ENCODE measurements at places on chromosomes 12 and 14.

- no peak for DNase-seq
Measured at GRCh38 chr12:19125325-19125724, 4.2 kb upstream of the PLEKHA5 start.

- DNase-seq: no peak
Measured at GRCh38 chr14:85454226-85454813, 75.6 kb upstream of the FLRT2 start.

DNA sequence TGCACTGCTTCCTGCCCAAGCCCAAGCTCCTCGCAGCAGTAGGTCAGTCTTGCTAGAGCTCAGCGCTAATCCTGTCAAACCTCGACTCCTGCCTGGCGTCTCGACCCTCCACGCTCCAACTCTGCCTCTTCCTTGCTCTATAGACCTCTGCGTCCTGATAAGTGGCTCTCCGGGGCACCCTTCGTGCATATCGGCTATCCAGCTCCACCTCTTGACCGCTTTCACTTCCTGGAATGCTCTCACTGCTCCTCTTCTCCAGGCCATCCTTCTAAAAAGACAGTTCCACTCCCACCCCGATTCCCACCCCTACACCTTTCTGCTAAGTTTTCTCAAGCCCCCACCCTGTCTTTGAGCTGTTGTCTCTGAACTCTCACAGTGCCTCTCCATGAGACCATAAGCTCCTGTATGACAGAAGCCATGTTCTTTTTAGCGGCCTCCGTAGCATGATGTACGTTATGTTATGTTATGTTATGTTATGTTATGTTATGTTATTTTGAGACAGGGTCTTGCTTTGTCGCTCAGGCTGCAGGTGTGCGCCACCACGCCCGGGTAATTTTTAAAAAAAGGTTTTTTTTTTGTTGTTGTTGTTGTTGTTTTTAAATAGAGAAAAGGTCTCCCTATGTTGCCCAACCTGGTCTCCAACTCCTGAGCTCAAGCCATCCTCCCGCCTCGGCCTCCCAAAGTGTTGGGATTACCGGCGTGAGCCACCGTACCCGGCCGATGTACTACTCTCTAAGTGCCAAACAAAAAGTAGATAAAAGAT lies 601 bp downstream of the COX14 start:
- peak; percentile 24 for DNase-seq

DNA sequence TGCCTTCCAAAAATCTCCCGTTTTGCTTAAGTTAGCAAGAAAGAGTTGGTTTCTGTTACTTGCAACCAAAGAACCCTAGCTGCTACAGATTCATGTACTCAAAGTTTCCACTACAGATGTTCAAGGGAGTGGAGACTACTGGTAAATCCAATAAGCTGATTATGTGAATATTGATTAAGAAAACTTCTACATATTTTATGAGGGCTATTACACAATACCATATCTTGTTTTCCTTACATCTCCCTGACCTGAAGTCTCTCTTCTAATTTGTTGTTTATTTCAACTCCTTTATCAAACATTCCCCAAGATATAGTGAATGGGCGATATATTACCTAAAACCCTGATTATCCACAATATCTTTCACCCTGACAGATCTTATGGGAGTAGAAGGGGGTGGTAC lies 164.4 kb upstream of the PLXNC1 start:
- no peak for DNase-seq

GRCh38 chr12:114976372-114976771 lies 292.4 kb upstream of the TBX3 start:
- DNase-seq: no peak

DNA sequence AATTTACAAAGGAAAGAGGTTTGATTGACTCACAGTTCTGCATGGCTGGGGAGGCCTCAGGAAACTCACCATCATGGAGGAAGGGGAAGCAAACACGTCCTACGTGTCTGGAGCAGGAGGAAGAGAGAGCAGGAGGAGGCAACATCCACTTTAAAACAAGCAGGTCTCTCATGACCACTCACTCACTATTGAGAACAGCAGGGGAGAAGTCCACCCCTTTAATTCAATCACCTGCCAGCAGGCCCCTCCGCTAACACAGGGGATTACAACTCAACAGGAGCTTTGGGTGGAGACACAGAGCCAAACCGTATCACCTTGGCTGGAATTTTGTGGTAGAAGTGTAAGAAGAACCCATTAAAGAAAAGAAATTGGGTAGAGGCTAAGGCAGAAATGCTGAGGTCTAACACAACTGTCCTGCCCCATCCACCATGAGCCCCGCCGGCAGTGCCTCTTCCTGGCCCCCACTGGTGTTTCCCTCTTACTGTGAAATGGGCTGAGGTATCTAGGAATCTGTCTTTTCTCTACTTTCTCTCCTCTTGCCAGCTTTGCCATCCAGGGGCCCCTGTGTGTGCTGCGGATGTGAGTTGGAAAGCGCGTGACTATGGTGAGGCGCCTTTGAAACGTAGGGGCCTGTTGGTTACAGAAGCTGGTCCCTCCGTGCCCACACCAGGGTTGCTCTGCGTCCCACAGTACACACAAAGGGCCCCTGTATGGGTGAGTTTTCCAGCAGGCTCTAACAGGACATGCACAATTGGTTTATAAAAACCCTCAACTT lies 108.0 kb upstream of the TMEM132D start:
- DNase-seq: no peak

GRCh38 chr12:69284131-69284530 lies 44.8 kb downstream of the CPSF6 start:
- DNase-seq: no peak

- no peak for DNase-seq
Measured at GRCh38 chr14:101586531-101587430, 25.5 kb downstream of the DIO3 start.

DNA sequence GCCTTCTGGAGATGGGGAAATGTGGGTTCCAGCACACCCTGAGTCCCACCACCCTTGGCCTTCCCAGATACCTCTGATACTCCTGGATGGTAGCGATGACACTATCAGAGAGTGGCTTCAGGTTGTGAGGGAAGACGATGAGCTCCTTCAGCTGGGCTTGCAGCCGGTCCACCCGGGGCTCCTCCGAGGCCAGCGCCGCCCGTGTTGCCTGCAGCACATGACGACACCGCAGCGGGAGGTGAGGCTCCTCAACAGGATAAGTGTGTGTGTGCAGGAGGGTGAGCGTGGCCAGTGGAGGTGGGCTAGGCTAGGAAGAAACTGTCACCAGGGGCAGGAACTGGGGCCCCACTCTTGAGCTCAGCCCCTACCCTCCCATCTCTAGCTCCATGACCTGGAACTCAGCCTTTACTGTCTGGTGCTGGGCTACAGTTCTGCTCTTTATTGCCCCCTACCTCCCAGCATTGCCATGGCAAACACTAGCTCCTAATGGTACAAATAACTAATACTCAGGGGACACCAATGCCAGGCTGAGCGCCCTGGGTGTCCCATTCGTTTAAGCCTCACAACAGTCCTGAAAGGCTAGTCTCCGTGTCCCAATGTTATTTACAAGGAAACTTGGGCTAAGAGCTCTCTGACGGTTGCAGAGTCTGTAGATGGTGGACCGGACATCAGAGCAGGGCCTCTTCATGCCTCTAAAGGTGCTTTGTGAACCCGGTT lies 64.1 kb downstream of the SYNE3 start:
- no peak for DNase-seq

GRCh38 chr12:101051151-101051550 lies 158.9 kb downstream of the SLC5A8 start:
- no peak for DNase-seq

- DNase-seq: no peak
Measured at GRCh38 chr14:28130610-28131284, 635.8 kb upstream of the FOXG1 start.

- DNase-seq: no peak
Measured at GRCh38 chr12:23927907-23928306, 21.6 kb downstream of the SOX5 start.

- DNase-seq: no peak
Measured at GRCh38 chr12:111692575-111693210, 6.8 kb downstream of the ACAD10 start.

DNA sequence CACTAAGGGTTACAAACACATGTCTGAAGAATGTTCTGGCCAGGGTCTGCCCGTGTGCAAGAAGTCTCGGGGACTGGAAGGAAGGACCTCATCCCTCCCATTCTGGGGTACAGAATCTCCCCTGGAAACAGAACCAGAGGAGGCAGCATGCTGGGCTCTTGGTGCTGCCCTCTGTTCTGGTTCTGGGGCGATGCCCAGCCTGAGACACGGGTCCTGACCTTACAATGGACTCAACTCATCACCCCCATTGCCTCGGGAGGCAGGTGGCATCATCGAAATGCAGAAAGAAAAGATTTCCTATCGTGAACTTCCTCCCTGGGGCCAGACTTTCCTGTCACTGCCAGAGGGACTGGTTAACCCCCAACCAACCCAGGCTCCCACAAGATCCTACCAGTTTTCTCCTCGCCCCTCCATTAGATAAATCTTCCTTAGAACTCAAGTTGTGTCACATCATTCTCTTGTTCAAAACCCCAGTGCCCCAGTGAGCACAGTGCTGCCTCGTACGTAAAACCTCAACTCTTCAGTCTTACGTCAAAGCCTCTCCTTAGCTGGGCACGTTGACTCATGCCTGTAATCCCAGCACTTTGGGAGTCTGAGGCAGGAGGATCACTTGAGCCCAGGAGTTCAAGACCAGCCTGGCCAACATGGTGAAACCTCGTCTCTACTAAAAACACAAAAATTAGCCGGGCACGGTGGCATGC lies 52.1 kb downstream of the PSMA6 start:
- no peak for DNase-seq

GRCh38 chr12:127810041-127810440 lies 456.9 kb upstream of the TMEM132C start:
- DNase-seq: no peak

DNA sequence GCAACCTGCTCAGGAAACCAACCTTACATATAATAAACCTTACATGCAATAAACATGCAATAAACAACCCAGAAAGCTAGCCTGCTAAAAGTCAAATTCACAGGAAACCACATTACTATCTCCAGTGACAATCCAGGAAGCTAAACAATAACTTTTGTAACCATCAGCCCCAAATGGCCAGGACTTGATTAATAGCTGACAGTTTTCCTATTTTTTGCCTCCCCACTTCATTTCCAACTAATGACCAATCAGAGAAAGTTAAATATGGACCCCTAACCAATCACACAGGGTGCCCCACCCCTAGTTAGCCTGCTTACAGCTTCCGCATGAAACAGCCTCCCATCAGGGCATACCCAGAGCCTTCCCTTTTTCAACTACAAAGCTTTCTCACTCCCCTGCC lies 152.2 kb upstream of the LMNTD1 start:
- no peak for DNase-seq

DNA sequence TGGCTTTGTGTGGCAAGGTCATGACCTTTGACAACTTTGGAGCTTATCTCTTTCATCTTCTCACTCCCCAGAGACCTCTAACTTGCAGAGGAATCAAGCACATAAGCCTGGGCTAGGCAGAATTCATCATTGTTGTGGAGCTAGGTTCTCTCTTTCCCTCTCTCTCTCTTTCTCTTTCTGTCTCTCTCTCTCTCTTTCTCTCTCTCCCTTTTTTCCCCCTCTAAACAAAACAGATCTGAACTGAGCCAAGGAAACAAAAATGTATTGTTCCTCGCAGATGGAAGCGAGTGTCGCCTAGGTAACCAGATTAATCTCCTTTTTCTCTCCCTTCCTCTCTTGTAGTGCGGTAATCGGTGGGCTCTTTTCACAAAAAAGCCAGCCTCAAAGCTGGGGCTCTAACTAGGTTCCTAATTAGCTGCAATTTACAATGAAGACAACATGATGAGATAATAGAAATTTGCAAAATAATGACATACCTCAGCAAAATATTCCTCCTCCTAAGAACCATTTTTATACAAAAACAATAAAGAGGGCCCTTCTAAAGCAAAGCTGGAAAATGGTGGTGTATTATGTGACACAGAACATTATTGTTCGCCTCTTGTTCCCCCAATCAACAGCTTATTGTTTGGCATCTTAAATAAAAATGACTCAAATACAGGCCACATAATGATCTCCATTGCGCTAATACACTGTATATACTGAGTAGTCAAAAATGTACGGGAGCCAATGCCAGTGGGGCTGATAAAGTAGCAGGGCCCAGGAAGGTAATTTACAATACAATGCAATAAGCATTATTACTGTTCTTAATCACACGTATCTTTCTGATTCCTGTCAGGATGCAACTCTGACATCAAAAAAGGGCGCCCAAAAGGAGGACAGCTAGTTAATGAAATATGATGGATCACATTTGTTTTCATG lies 65.7 kb upstream of the SOX5 start:
- DNase-seq: no peak

GRCh38 chr12:106867651-106868050 lies 88.1 kb upstream of the TMEM263 start:
- DNase-seq: no peak

- DNase-seq: no peak
Measured at GRCh38 chr12:57640175-57641042, 7.4 kb upstream of the B4GALNT1 start.

DNA sequence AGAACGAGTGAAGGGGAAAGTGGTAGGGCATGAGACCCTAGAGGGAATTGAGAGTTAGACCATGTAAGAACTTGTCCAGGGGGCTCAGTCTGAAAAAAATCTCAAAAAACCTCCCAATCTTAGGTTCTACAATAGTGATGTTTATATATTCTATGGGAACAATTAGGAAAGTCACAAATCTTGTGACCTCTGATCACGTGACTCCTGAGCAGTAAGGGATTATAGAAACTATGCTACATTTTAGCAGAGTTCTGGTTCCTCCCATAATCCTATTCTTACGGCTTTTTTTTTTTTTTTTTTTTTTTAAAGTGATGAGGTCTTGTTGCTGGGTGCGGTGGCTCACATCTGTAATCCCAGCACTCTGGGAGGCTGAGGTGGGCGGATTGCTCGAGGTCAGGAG lies 5.8 kb downstream of the ADCK1 start:
- DNase-seq: no peak

DNA sequence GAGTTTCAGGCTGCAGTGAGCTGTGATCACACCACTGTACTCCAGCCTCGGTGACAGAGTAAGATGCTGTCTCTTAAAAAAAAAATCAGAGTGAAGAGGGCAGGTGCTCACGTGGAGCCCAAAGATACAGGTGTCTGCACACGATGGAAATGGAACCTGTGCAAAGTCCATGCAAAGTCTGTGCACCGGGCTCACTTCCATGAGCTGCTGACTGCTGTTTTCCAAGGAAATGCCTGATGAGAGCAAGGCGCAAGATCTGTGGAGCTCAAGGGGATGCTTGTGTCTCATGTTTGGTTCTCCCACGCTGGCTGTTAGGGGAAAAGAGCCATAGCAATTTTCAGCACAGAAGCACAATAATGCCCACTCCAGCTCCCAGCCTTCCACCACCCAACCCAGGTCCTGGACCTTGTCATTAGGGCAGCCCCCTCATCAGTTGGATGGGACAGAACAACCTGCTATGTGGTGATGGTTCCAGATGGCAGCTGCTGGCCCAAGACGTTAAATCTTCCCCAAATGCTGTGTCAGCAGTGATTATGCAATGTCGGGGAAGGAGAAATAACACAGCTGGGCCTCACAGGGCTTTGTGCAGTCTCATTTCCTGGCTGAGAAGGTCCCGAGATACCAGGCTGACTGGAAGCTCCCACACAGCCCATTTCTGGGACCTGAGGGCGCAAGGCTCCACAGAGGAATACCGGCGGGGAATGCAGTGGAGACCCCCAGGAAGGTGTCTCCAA lies 27.9 kb upstream of the DICER1 start:
- DNase-seq: no peak
